ENCODE measurements at places on chromosomes 7 and 10.
A peak's percentile ranks its signal among the peaks of the same experiment; 100 is the strongest.

DNA sequence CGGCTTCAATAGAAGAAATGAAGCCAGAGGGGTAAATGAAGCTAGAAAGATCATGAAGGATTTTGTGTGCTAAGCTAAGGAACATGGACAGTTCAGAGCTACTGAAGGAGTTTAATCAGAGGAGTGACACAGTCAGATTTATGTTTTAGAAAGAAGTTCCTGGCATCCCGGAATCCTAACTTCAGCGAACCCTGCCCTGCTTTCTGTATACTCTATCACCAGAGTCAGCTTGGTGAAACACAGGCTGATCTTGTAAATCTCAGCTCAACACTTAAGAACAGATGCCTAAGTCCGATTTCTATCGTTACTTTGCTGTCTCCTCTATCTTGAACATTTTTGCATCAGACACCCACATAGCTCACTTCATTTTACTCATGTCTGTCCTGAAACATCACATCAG, 9.1 kb downstream of the AHR start:
- no peak for DNase-seq

DNA sequence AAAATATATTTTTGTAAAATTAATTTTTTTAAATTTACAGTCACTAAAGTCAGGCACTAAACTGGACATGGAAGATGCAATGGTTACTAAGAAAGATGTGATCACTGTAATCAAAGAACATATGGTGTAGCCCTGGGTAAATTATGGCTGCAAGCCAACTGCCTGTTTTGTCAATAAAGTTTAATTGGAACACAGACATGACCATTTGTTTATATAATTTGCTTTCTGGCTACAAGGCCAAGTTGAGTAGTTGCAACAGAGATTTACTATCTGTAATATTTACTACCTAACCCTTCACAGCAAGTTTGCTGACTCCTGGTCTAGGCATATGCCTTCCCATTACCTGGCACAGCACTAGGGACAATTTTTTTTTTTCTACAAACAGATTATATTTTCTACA, 448.9 kb downstream of the ADRA2A start:
- DNase-seq = no peak

GRCh38 chr10:59283456-59284091, 78.8 kb downstream of the FAM13C start:
- DNase-seq = no peak

GRCh38 chr10:132232023-132232951, 45.5 kb downstream of the DPYSL4 start:
- DNase-seq = no peak

DNA sequence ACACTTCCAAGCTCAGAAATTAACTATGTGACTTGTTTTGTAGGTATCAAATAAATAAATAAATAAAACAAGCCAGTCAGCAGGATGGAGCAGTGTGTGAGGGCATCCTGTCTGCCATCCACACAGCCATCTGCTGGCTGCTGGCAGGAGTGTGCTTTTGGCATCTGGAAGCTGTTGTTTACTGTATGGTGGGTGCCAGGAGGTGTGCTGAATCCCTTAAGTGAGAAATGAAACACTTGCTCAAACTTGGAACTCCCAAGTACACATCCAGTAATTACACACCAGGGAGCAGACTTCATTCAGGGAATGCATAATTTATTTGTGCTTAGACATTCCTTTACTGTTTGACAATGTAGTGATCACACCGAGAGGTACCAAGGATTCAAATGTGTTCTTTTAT, 16.9 kb upstream of the TAX1BP1 start:
- peak; percentile 9 for DNase-seq

GRCh38 chr7:38629651-38630510, 1.3 kb downstream of the AMPH start:
- DNase-seq = peak; percentile 5

DNA sequence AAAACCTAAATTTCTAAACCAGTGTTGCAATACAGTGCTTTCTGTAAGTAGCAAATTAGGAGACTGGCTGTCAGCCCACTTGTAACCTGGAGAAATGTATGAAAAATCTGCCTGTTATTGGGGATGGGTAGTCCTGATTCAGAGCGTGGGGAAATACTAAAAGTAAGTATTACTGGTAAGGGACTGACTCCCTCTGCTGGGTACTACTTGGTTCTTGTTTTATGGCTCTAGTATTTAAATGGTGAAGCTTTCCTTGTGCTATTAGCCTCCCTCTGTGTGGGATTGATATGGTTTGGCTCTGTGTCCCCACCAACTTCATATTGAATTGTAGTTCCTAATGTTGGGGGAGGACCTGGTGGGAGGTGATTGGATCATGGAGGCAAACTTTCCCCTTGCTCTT, 886.1 kb downstream of the SORCS1 start:
- no peak for DNase-seq

GRCh38 chr7:43769281-43769680, 10.8 kb downstream of the BLVRA start:
- no peak for DNase-seq

DNA sequence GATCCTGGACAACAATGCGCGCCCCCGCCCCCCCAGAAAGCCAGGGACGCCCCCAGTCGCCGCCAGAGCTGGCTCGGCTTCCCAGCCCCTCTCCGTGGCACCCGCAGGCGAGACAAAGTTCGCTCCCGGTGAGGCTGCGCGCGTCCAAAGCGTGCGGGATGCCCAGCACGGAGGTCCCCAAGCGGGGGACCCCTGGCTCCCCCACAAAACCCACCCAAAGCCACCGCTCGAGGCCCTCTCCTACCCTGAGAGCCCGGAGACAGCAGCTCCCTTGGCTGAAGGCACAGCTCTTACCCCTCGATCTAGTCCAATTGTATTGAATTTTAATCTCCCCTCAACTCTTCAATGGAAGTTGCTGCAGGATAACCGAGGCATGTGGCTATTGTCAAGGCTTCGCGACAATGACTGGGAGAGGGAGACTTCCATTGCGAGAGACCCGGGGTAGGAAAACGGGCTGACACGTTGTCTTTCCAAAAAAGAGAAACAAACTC, 305.3 kb downstream of the PRPF18 start:
- no peak for DNase-seq

- DNase-seq = no peak
Observed at GRCh38 chr10:117448802-117449201, 73.6 kb upstream of the PDZD8 start.

DNA sequence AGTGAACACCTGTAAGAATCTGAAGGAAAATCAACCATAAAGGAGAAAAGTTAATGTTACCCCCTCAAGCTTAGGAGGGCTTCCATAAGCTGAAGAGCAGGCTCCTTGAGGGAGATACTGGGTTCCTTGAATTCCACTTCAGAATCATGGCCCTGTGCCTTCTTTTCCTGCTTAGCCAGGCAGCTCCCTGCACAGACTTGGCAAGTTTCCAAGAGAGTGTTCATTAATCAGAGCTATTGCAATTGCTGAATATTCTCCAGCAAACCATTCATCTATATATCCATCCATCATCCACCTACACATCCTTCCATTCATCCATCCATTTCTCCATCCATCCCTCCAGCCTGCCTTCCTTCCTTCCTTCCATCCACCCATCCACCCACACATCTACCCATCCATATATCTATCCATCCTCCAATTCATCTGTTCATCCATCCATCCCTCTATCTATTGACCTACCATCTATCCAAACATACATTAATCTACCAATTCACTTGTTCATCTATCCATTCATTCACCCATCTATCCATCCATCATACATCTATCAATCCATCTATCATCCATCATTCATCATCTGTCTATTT, 574.4 kb downstream of the PTPRN2 start:
- DNase-seq = no peak

DNA sequence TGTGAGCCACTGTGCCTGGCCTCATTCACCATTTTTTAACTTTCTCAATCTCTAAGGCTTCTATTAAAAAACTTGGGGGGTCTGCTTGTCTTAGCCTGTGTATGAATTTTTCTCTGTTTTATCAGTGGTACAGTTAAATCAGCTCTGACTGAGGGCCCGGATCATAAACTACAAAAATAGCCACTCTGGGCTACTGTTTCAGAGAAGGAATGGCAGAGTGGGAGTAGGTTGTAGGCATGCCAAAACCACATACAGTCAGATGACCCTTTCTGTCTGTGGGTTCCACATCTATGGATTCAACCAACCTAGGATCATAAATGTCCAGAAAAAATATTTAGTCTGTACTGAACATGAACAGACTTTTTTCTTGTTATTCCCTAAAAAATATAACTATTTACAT, 21.3 kb downstream of the TBC1D12 start:
- peak; percentile 53 for DNase-seq

GRCh38 chr10:27745732-27746396, at the start of gene MKX:
Gene MKX (minus strand): TSS chr10:27745819. CDS start chr10:27743415, 2,404 bp downstream.
- DNase-seq = peak; percentile 50

Data from astrocyte of the spinal cord (primary cell).